ENCODE measurements at places on chromosomes 4 and X.

DNA sequence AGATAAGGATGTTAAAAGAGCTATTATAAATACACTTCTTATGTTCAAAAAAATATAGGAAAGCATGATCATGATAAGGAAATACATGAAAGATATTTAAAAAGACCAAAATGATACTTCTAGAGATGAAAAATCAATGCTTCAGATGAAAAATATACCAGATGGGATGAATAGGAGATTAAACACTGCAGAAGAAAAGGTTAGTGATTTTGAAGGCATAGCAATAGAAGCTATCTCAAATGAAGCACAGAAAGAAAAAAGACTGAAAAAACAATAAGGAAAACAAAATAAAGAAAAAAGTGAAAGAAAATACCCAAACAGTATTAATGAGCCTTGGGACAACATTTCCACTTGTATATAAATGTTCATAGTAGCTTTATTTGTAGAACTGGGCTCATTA lies 80.7 kb upstream of the LEF1 start:
- no peak for DNase-seq

DNA sequence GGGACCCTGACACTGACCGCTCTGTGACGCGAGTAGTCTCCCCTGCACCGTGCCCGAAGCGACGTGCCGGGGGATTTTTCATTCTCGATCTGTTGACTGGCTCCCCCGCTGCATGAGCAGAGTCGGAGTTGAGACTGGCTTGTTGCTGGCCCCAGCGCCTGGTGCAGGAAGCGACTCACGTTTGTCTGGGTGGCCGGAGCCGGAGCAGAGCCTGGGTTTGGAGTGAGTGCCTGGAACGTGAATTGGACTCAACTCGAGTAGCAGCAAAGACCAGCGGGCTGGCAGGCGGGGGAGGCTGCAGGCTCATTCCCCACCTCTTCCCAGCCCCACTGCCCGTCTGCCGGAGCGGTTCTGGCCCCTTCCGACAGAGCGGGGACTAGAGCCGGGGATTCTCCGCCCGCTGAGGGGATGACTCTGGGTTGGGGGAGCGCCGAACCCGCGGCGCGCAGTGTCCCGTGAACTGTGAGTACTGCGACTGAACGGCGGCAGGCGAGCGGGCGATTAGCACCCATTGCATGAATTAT lies 554 bp downstream of the PCDH7 start:
- no peak for DNase-seq

DNA sequence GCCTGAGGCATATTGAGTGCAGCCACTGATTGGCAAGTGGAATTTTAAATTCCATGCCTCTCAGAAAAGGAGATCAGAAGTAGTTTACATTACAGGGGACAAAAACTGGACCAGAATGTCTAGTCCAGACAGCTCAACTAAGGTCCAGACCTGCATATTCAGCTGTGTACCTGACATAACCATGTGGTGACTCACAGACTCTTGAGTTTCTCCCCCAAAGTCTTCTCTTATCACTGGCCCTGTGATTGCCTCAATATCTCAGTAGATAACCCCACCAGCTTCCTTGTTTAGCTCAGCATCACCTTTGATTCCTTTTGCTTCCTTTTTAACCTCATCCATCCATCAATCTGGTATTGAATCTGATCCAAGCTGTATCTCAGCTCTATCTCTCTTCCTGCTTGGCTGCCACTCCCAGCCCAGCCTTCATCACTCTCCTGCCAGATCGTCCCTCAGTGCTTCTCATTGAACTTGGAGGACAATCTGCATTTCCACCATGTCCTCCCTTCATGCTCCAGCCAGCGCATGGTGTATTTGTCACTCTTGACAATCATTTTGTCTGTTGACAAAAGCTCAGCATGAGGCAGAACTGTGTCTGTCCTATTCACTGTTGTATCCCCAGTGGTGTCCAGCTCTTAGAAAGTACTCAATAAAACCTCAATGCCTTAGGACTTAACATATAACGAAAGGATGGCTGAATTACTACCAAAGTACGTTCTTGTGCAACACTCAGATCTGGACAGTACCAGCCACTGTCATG lies 27.8 kb upstream of the SLC2A9 start:
- DNase-seq, result no peak

GRCh38 chr4:53089936-53090729 lies 228.0 kb downstream of the RASL11B start:
- DNase-seq, result no peak

DNA sequence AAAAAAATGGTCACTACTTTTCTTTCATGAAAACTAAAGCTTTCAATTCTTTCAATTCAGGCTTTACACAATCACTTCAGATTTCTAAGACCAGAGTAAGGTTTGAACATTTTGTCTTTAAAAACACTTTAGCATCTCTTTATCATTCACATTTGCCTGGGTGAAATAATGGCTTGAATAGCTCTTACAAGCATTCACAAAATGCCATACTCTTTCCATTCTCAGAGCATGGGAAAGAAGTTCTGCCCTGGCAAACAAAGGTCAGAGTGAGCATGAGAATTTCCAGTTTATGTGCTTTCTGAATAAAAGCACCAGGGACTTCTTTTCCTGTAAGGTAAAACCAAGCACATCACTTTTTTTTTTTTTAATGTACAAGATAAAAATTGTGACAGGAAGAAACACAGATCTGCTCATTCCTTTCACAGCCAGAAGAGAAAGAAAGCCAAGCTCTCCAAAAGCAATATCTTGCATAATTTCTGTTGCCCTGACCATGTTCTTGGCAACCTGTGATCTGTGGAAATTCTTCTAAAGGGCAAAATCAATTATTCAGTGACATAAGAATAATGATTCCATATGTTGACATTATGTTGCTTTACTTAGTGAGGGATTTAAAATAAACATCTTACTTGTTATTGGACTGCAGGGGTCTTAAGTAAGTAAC lies 64.8 kb downstream of the CD40LG start:
- DNase-seq, result no peak

DNA sequence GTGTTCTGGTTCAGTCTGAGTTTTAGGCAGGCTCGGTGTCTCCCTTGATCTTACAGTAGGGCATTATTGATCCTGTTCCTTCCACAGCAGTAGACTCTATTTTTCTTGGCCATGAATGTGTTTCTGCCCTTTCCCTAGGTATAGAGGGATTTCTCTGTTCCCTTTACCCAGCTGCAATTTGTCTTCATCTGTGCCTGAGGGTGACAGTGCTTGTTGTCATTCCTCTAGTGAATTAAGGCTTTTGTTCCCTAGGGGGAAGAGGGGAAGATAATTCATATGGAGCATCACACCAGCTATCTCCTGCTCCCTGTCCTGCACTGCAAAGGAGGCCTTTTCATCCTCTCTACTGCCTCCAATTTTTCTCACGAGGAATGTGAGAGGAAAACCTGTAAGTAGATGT lies 39.7 kb upstream of the CXorf51A start:
- DNase-seq, result no peak

GRCh38 chrX:71171110-71171801 lies 26.6 kb downstream of the NLGN3 start:
- DNase-seq, result no peak

- no peak for DNase-seq
These were observed 3.7 kb downstream of the MMRN1 start for GRCh38 chr4:89898304-89898716.

GRCh38 chr4:156194896-156195295 lies 241.2 kb upstream of the CTSO start:
- no peak for DNase-seq

GRCh38 chr4:169160825-169161224 lies 109.9 kb downstream of the SH3RF1 start:
- peak; percentile 37 for DNase-seq

GRCh38 chr4:189305500-189305899 lies 635.2 kb upstream of the FRG1 start:
- no peak for DNase-seq

- DNase-seq, result no peak
These were observed 34.5 kb upstream of the WAS start for GRCh38 chrX:48649102-48649501.

DNA sequence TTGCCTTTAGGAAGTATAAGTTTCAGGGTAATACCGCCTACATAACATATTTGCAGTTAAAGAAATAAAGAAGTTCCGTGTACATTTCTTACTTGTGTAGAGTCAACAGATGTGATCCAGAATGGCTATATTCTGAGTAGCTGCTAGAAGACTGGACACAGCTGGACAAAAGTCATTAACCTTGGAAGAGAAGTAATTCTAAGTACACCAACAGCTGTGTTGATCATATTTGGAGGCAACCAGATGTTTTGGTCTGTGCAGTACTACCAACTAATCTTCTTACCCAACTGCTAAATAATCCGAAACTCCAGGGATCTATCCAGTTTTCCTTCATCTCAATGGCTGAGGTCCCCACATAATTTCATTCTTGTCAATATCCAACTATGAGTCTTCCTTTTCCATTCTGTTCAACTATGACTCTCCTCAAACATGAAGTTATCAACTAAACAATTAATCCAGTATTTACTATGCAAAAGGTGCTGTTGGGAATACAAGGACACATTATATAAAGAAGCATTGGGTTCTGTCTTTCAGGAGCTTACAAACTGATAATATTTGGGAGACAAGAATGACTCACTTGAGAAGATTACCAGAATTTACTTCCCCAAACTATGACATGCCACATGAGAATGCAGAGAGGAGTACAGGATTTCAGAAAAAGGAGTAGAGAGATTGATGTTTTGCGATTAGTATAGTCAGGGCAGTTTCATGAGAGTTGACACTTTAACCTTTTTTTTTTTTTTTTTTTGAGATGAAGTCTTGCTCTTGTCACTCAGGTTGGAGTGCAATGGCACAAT lies 78.2 kb downstream of the COL4A6 start:
- DNase-seq, result no peak

GRCh38 chrX:131841496-131842437 lies 181.3 kb upstream of the STK26 start:
- no peak for DNase-seq

DNA sequence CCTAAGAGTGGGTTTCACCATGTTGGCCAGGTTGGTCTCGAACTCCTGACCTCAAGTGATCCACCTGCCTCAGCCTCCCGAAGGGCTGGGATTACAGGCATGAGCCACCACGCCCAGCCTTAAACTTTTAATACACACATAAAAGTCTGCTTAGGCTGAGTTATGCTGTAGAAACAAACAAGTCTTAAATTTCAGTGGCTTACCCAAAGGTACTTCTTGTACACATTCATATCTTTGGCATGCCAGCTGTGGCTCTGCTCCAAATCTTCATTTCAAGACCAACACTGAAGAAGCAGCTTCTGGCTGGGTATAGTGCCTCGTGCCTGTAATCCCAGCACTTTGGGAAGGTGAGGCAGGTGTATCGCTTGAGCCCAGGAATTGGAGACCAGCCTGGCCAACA lies 80.3 kb downstream of the PPEF2 start:
- no peak for DNase-seq

GRCh38 chr4:162847945-162848549 lies 318.6 kb downstream of the NAF1 start:
- DNase-seq, result no peak

GRCh38 chr4:751676-752075 lies 46.0 kb downstream of the PCGF3 start:
- DNase-seq, result no peak

DNA sequence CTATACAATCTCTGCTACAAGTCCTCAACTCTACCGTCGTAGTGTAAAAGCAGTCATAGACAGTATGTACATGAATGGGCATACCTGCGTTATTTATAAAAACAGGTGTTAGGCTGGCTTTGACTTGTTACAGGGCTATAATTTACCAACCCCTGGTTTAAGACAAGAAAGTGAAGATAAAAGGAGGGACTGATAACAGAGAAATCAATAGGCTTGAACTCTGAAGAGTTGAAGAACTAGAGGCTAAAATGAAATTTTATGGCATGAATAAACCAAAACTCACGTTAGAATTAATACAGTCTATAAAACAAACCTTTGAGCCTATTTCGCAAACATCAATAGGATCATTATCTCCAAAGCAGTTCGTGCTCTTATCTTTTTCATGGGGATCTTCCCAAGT lies 36.2 kb downstream of the PPA2 start:
- DNase-seq, result no peak

DNA sequence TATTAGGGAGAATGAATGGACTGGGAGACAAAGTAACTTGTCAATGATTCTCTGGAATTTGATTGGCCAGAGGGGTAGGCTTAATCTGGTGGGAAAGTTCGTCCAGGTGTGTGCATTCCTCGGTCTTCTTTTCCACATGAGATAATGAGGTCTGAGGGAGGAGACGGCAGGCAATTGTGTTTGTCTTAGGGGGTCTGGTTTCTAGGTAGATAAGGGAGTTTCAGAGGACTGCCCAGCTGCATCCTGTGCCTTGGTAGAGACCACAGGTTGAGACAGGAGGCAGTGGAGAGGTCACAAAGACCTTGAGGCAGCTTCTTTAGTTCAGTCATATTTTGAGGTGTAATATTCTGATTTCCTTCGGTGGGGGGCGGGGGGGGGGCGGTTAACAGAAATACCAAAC lies 4.3 kb downstream of the MGST2 start:
- no peak for DNase-seq

- DNase-seq, result no peak
These were observed 91.7 kb upstream of the PNPLA4 start for GRCh38 chrX:8018934-8019333.

- no peak for DNase-seq
These were observed 3.7 kb downstream of the CRMP1 start for GRCh38 chr4:5889002-5889696.

DNA sequence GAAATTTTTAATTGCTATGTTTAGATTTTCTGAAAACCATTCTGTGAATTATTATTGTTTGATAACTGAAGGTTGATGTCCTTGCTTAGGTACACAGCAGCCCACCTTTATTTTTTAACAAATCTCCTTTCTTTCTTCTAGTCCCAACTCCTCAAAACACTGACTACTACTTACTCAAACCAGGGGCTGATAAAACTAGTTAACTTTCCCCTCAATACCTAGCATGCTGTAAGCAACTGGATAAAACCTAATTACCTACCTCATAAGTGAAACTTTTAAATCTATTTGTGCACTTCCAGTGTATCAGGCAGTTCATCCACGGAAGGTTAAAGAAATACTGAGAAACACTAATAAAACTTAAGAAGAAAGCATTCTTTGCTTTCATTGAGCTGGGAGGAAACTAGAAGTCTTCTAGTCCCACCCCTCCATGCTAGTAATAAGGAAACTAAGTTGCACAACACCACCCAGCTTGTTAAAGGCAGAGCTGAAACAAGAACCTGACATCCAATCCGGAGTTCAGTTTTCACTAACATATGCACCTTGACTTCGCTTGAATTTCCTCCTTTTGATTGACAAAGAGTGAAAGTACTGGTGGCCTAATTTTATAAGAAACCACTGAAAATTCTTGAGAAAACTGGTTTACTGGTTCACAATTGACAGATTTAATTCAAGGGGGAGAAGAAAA lies 180.2 kb upstream of the TET2 start:
- no peak for DNase-seq

DNA sequence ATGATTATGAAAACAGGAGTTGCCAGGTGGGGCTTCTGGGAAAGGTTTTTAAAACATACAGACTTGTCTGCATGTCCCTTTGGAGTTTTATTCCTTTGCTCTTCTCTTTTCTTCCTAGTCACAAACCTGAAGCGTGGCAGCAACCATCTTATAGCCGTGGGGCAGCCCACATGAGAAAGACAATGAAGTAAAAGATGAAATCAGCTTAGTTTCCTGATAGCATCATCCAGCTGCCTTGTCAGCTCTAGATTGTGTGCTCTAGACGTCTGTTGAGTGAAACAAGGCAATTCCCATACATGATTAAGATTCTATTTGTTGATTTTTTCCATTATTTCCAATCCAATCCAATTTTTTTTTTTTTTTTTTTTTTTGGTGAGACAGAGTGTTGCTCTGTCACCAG lies 68.9 kb downstream of the ELOVL6 start:
- DNase-seq, result no peak

- no peak for DNase-seq
These were observed 31.0 kb downstream of the CC2D2A start for GRCh38 chr4:15500701-15501100.

Data from smooth muscle cell of the brain vasculature (primary cell).